ENCODE measurements at places on chromosomes 16 and 17.

- DNase-seq = no peak
These were observed 15.4 kb upstream of the KIFC3 start for GRCh38 chr16:57817680-57818079.

- DNase-seq = no peak
These were observed 255.2 kb upstream of the WSB1 start for GRCh38 chr17:27038676-27039075.

GRCh38 chr17:75476752-75477489, 20.5 kb downstream of the TMEM94 start:
- DNase-seq = no peak

GRCh38 chr17:65529761-65530522, 31.5 kb downstream of the AXIN2 start:
- no peak for DNase-seq

DNA sequence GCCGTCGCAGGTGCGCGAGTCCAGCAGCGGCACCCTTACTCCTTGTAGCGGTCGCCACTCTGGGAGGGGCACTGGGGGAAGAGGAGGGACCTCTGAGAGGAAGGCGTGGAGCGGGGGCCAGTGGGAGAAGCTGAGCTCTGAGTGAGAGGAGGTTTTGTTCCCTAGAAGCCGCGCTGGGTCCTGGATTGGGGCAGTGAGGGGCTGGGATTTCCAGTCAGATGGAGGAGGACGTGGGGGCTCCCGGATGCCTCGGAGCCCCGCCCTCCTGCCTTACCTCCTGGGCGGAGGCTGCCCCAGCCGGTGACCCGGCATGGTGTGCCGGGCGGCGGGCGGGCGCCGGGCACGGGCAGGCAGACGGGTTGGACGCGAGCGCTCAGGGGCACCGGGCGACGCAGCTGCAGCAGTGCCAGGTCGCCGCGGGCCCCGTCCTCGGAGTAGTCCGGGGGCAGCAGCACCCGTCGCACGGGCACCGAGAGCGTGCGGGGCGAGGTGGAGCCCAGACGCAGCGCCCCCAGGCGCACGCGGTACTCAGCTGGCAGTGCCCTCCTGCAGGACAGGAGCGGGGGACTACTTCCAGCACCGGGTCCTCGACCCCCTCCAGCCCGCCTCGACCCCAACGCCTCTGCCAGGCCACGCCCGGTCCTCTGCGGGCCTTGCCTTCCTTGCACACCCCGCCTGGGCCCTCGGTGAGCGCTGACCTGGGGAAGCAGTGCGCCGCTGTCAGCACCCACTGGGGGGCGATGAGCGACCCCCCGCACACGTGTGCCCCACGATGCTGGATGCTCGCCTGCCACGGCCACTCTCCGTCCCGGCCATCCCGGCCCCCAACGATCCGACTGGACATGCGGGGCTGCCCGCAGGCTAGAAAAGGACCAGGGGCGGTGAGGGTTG, 2.0 kb downstream of the PRSS33 start:
- DNase-seq = peak; percentile 33

DNA sequence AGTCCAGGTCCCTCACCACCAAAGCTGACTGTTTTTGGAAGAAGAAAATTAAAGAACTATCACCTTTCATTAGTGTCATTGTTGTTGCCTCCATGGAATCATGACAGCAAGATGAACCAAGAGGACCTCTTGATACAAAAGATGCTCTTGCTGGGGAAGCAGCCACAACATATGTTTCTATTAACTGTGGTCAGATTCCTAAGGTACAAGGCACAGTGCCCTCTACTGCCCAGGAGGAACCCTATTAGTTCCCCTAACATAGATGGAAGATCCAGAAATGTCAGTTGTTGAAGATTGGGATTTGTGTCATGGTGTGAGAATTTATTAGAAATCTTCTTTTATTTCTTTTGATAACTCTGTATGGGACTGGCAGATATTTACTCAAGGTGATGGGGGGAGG, 188.2 kb upstream of the ANKFN1 start:
- DNase-seq = no peak

- no peak for DNase-seq
These were observed 33.4 kb upstream of the LONP2 start for GRCh38 chr16:48210747-48211146.

DNA sequence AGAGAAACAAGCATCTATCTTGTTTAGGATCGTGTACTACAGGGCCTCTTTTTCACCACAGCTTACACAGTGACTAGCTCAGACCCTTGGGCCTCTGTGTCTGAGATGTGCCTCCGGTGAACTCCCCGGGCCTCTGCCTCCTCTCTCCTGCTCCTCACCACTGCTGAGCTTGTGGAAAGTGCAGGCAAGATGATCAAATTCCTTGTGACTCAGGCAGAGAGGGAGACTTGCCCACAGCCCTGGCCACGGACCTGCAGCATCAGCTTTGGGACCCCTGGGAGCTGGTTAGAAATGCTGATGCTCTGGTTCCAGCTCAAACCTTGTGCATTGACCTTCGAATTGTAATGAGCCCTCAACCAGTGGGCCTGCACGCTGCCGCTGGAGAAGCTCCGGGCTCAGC, 79.8 kb downstream of the ZDHHC7 start:
- no peak for DNase-seq

DNA sequence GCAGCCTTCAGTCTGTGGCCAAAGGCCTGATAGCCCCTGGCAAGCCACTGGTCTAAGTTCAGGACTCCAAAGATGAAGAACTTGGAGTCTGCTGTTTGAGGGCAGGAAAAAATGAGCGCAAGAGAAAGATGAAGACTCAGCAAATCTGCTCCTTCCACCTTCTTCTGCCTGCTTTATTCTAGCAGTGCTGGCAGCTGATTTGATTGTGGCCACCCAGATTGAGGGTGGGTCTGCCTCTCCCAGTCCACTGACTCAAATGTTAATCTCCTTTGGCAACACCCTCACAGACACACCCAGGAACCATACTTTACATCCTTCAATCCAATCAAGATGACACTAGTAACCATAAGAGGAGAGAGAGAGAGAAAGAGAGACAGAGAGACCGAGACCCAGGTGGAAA, 127.6 kb downstream of the UTP18 start:
- DNase-seq = no peak

DNA sequence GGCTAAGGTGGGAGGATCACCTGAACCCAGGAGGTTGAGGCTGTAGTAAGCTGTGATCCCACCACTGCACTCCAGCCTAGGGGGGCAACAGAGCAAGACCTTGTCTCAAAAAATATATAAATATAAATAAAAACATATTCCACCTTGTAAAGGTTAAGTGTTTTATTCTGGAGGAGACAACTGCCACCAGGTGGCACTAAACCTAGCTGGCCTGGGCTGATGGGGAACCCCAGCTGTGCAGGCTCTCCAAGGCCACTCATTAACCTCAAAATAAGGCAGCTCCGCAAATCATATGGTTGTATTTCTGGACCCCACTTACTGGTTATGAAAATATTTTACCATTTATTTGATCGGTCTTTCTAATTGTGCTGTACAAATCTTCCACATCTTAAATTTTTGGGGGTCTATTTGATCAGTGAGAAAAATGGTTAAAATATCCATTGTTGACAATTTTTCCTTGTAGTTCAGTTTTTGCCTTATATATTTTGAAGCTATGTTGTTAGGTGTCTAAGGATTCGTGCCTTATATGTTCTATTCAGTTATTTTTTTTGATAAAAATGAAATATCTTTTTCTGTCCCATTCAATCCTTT, 8.5 kb upstream of the ICAM2 start:
- DNase-seq = peak; percentile 60

DNA sequence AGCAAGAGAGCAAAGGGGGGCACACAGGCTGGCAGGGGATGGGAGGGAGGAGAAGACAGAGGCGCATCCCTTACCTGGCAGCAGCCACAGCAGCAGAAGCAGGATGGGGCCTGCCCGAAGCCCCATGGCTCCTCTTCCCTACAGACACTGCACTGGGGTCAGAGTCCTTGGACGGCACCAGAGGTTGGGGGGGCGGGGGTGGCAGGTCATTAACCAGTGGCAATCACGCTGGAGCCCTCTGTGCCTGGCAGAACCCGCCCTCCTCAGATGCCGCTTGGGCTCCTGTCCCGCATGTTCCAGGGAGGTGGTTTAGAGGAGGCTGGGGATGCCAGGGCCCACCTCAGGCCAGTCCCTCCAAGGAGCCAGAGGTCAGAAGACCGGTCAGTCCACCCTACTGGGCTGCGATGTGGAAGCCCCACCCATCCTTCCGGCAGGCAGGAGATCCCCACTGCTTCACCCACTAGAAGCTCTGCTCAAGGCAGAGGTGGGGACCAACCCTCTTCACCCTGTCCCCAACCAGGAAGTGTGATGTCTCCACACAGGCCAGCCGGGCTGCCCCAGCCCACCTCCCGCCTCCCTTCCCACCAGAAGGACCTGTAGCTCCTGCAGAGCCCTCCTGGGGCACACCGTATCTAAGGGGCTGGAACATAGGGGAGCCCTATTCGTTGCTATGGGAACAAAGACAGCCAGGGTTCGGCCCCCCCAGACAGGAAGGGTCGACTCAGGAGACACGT, 11.7 kb downstream of the ZG16B start:
- DNase-seq = no peak

DNA sequence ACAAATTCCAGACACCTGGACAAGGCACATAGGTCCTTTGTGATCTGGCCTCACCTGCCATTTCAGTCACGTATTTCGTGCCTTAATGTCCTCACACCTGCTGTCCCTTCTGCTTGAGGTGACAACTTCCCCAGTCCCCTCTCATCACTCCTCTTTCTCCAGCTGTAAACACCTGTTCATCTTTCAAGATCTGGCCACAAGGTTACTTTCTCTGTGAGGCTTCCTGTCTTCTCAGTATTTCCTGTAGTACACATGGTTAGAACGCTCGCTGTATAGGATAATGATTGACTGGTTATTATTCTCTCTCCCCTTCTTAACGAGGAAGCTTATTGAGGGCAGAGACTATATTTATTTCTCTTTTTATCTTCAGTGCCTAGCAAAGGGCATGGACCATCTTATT, 74.5 kb upstream of the PMFBP1 start:
- DNase-seq = no peak

- no peak for DNase-seq
These were observed 17.0 kb downstream of the CRYM start for GRCh38 chr16:21260870-21261791.

DNA sequence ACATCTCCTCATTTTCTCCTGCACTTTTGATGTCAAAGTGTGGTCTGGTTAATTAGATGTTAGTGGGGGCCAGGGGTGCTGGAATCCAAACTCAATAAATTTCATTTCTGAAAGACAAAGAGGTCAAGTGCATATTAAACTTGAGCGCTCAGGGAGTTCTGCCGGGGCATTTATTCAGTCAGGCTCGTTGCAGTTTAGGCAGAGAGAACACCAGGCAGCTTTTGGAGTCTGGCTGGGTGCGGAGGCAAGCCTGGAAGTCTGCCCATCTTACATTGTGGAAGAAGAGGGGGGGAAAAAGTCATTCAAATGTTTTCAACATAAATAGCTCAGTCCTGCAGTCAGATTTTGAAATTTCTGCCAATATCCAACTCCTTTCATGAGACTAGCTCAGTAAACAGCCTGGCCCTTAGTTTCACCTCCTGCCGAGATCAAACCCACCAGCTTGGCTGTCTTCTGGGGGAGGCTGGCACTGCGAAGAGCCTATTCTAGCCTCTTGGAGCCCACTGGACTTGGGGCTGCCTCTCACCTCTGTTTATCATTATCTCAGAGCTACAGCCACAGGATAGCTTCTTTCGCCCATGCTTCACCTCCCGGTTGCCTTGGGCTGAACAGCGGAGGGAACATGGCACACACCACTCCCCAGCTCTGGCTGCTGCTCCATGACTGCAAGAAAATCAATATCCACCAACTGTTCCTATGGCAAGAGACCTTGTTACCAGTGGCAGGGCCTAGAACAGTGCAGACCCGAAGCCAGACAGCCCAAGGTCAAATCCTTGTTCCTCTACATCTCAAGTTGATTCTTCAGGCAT, 177.4 kb upstream of the CDH5 start:
- no peak for DNase-seq

GRCh38 chr16:642189-643049, 791 bp downstream of the MCRIP2 start:
- no peak for DNase-seq

GRCh38 chr17:36899250-36900159, 37.8 kb upstream of the LHX1 start:
- DNase-seq = no peak

GRCh38 chr17:27551701-27552248, 79.2 kb upstream of the LGALS9 start:
- no peak for DNase-seq

GRCh38 chr17:34740565-34741520, 161.5 kb downstream of the TMEM132E start:
- no peak for DNase-seq

- DNase-seq = no peak
These were observed 97.1 kb downstream of the DNAH3 start for GRCh38 chr16:21053590-21053989.

- DNase-seq = no peak
These were observed 62.2 kb downstream of the UTP18 start for GRCh38 chr17:51322390-51323029.

DNA sequence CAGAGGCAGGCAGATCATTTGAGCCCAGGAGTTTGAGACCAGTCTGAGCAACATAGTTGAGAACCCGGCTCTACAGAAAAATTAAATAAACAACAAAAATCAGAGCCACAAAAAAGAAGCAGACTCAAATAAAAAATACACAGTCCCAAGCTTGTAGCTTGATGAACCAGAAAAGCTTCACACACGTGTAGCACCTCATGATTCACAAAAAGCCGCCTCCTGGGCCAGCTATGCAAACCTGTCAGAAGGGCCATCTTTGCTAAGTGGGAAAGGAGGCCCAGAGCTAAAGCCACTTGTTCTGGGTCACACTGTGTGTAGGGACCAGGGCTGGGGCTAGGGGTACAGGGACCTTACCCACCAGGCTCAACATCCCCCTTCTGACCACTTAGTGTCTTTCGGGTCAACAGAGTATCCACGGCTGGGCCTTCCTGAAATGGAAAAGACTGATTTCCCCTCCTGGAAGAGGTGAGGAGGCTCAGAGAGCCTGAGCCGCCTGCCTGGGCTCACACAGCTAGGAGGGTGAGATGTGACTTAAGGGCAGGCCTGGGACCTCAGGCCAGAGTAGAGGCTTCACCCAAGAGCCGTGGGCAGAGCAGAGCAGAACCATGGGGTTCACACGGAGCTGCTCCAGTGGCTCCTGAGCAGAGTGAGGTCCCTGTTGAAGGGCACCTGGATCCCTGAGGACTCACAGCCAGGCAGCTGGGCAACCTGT, 269.6 kb downstream of the PARN start:
- no peak for DNase-seq

DNA sequence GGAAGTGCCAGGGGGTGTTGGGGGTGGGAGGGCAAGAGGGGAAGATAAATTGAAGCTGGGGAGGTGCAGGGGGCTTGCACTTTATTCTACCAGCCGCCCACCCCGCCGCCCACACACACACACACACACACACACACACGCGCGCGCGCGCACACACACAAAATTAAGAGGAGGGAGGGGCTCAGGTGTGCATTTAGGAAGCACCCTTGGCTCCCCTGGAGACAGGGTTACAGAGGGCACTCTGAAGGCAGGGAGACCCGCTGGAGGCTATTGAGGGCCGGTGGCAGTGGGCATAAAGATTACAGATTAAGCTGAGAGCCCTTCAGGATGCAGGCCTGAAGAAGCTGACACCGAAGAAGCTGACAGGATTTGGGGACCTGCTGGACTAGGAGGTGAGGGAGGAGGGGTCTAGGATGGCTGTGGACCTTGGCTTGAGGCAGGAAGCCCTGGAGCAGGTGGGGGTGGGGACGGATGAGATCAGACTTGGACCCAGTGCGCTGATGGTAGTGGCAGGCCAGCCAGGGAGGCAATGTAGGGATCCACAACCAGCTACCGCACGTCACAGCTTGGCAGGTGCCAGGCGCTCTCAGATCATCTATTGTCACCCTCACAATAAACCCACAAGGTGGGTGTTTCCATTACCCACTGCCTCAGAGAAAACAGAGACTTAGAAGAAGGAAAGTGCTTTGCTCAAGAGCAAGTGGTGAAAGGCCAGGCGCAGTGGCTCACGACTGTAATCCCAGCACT, 772 bp upstream of the SAMD14 start:
- peak; percentile 42 for DNase-seq

GRCh38 chr17:36627101-36627500, 25.7 kb downstream of the MRM1 start:
- no peak for DNase-seq

Measured in CD8-positive, alpha-beta memory T cell (primary cell).